ENCODE measurements at places on chromosomes 7 and 10.
A peak's percentile ranks its signal among the peaks of the same experiment; 100 is the strongest.

DNA sequence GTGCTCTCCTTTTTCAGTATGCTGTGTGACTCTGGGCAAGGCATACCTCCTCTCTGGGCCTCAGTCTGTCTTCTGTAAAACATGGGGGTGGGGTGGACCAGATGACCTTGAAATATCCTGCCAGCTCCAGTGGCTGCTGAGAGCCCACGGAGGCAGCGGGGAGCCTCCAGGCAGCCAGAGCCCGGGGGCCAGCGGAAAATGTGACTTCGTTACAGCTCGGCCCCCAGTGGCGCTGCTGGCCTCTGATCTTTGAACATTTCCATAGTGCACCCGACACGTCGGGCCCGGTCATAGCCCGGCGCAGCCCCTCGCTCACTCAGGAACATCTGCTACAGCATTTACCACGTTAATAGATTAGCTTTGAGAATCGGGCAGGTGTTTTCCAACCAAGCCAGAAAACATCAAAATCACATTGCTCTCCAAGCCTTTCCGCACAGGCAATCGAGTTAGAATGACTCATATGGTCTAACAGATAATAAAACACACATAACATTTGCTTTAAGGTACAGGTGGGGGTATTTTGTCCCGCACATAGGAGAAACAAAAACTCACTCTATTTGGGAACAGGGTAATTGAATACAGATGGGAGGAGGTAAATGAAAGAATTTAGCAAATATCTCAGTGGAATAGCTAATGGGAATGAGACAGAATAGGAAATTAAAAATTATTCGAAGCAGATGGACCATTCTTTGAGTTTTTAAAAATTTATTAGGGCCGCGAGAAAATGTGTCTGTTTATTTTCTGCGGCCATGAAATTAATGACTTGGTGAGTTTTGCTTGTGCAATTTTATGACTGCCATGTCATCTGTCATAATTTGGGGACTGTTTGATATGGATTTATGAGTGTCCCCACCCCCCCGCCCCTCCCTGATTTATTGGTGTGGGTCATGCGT, 26.3 kb upstream of the COMTD1 start:
- peak; percentile 55 for DNase-seq

DNA sequence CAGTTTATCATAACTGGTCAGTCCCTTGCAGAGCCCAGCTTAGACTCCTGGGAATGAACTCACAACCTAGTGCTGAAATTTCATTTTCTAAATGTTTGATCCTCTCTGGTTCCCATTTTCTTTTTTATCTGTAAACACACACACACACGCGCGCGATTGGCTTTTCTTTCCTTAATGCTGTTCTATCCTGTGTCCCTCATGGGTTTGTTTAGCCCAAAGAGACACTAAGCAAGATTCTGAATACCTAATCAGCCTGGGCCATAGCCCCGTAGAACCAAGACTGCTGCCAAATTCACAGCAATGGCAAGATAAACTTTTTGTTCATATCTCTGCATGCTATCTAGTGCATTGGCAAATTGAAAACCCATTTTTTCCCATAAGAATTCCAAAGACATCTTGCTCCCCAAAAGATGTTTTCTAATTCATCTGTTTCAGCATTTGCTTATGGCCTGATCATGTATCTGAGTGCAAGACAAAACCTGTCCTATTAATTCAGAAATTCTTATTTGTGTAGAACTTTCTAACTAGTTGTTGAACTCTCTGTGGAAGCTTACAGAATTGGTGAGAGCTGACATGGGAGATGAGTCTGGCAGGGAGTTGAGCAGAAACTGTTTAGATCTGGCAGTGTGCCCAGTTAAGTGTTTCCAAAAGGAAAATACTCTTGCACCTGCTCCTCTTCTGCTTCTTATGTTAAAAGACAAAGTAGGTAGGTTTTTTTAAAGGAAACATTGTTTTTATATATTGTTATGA, 1.8 kb upstream of the IFIT1 start:
- no peak for DNase-seq

GRCh38 chr7:97001221-97001620, 4.1 kb upstream of the DLX6 start:
- no peak for DNase-seq

- no peak for DNase-seq
Observed at GRCh38 chr7:140053812-140054539, 8.8 kb downstream of the PARP12 start.

DNA sequence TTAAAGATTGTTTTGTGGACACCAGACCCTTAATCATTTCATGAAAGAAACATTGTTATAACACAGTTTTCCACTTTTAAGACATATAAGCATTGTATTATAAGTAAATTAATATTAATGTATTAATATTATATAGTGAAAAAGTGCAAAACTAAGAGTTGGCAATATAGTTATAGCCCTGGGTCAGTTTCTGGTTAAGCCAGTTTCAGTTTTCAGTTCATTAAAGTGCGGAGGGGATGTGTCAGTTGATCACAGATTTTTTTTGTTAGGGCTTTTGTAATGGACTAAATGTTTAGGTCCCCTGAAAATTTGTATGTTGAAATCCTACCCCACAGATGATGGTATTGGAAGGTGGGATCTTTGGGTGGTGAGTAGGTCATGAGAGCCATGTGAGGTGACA, 45.7 kb upstream of the GPR37 start:
- DNase-seq = no peak

GRCh38 chr10:117884592-117884991, 162.1 kb downstream of the RAB11FIP2 start:
- no peak for DNase-seq

GRCh38 chr10:1807196-1807595, 69.9 kb upstream of the ADARB2 start:
- no peak for DNase-seq

- DNase-seq = no peak
Observed at GRCh38 chr7:30335763-30336487, 51.5 kb downstream of the ZNRF2 start.

DNA sequence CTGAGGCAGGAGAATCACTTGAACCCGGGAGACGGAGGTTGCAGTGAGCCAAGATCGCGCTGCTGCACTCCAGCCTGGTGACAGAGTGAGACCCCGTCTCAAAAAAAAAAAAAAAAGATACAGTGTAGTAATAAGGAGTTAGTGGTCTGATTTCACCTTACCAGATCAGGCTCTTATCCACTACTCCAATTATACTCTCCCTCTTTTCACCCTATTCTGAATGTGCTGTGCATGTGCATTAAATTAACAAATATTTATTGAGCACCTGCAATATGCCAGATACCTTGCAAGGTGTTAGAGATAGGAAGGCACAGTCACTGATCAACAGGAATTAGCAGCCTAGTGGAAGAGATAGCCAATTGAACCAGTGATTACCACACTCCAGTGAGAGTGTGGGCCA, 241.9 kb upstream of the LRGUK start:
- no peak for DNase-seq

- no peak for DNase-seq
Observed at GRCh38 chr10:19449860-19450259, 366.4 kb upstream of the PLXDC2 start.

DNA sequence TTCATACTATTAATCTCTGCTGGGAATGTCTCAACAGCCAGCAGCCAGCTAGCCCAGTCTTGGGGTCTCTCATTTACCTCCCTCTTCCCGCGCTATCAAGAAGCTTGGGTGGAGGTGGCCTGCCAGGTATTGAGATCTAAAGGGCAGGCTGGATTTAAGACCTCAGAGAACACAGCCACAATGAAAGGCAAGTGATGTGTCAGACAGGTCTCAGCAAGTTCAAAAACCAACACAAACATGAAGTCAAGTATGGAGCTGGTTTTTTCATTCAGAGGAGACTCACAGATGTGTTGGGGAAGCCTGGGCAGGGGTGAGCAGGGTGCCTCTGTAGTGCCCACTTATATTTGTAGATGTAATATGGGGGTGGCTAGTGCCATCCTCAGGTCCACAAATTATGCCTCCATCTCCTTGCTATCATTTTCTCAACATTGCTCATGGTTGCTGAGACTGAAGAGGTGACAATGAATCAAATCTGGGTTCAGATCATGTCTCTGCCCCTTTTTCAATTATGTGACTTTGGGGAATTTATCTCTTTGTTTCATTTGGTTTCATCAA, 27.7 kb upstream of the CROT start:
- DNase-seq = no peak

DNA sequence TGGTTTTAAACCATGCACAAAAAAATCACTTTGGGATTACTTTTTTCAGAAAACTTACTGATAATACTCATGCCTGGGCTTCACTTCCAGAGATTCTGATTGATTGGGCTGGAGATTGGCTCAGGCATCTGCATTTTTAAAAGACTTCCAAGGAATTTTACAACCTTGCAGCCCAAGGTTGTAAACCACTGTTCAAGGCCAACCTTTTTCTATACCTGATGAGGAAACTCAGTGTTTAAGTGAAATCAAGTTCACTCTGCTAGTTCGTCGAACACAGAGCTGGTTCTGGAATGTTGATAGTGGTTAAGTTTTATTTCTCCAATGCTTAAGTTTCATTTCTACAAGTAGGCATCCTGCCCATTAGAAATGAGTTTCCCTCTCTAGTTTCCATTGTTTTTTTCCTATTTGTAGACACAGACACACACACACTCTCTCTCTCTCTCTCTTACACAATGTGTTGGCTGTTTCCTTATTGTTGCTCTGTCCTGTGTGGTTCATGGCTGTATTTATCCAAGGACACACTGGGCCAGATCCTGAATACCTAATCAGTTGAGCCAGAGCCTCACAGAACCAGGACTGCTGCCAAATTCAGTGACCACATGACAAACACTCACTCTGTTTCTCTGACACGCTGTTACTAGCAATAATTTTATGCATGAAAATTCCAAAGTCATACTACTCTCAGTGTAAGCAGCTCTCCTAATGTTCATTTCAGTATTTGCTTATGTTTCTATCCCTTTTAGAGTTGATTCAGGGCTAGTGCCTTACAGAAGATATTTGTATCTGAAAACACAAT, 3.7 kb upstream of the IFIT1B start:
- peak; percentile 58 for DNase-seq

GRCh38 chr10:60948851-60949250, 4.9 kb upstream of the RHOBTB1 start:
- no peak for DNase-seq

GRCh38 chr7:64793106-64793755, 997 bp upstream of the ZNF138 start:
- DNase-seq = no peak
